ENCODE measurements at places on chromosomes 6 and 20. TPM values are rescaled to one million over a fixed set of nuclear protein-coding genes. Genes with fewer than 3 reads are reported as not detected.

Gene GSTA2
- total RNA-seq = 441 TPM

Gene GJA10
- not detected for total RNA-seq

Gene GPR63
- 6.9 TPM for total RNA-seq

Gene PTCHD4
- 2.3 TPM for total RNA-seq
